ENCODE measurements at places on chromosomes 1 and 21.

DNA sequence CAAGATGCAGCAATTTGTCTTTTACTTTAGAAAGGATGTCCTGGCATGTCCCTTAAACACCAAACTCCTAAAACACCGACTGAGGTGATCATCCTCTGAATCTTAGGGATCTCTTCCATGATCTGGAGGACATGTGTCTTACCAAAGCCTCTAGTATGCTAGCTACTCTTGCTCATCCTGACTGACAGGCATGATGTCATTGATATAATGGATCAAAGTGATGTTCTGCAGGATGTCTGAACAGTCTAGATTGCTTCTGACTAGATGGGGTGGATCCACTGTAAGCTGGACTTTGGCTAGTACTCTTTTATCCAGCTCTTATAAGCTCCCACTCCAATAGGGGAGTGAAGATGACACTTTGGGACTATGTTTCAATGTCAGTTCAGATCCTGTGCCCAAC lies 11.3 kb upstream of the CGN start:
- DNase-seq = no peak

DNA sequence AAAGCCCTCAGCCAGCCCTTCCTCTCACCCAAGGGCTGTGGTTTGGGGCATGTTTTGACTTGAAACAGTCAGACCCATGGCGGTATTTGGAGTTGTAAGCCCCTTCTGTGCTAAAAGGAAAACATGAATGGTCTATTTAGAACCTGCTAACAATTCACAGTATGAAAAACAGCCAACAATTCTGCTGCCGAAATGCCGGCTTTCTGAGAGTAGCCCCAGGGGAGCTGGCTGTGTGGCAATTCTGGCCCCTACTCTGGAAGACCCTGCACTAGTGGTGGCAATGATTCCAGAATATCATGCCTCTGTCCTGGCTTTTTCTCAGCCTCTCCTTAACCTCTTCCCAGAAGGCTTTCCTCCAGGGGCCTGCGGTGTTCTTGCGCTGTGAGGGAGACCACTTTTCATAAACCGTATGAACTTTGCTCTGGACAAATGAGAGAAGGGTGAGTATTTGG lies 118.7 kb downstream of the EDEM3 start:
- no peak for DNase-seq

- no peak for DNase-seq
Measured at GRCh38 chr1:1318131-1318652, 6.3 kb downstream of the INTS11 start.

DNA sequence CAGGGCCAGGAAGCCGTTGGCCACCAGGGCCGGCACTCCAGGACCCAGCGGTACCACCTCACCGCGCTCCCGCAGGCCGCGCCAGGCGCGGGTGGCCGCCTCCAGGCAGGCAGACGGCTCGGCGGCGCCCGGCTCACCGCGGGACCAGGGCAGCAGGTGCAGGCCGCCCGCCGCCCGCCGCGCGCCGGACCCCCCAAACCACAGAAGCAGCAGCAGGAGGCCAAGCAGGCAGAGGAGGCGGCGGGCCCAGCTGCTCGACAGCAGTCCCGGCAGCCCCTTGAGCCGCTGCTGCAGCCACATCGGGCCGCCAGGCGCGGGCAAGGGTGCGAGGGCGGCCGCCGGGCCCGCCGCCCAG lies 312 bp downstream of the KIAA2013 start:
- no peak for DNase-seq

- no peak for DNase-seq
Measured at GRCh38 chr21:15247613-15248012, 182.8 kb upstream of the NRIP1 start.

DNA sequence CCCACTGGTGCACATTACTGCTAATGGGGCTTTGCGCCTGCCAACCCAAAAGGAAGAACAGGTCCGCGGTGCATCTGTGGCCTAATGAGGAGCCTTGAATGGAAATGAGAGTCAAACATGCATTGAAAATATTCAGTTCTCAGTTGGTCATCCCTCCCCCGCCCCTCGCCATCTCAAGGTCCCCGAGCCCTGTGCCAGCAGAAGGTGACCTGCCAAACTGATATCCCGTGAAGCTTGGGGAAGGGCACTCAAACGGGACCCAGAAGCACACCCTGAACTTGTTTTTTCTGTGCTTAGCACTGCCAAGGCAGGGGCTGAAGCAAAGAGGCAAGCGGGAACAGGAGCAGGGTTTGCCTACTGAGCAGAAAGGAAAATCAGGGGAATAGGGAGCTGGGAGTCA lies 67.9 kb upstream of the ZNF648 start:
- DNase-seq = no peak

GRCh38 chr1:37808369-37809319 lies 636 bp upstream of the YRDC start:
- DNase-seq = peak; percentile 13

DNA sequence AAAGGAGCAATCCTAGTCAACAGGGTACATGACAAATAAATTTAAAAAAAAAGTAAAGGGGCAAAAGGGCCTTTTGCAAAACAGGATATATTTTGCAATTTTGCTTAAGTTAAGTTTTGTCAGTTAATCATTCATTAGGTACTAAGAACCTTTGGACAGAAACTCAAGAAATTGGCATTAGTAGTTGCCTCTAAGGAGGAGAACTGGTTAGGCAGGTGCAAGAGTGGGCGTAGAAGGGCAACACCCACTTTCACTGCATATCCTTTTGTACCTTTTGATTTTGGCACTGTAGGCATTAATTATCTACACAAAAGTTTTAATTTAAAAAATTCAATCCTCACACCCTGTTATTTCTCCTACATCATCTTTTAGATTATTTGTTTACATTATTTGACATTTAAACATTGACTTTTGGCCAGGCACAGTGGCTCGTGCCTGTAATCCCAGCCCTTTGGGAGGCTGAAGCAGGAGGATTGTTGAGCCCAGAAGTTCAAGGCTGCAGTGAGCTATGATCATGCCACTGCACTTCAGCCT lies 4.3 kb downstream of the DDAH1 start:
- no peak for DNase-seq

DNA sequence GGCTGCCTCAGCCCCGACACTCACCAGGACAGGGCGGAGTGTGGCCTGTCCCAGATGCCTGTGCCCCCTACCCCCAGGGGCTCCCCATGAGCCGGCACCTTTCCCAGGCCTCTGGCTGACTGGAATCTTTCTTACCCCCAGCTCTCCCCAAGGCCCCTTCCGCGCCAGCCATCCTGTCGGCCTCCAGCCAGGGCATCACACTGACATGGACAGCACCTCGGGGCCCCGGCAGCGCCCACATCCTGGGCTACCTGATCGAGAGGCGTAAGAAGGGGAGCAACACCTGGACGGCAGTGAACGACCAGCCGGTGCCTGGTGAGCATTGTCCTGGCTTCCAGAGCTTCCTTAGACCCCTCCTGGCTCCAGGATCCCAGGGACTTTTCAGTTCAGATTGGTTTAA lies 26.5 kb downstream of the IGFN1 start:
- no peak for DNase-seq

DNA sequence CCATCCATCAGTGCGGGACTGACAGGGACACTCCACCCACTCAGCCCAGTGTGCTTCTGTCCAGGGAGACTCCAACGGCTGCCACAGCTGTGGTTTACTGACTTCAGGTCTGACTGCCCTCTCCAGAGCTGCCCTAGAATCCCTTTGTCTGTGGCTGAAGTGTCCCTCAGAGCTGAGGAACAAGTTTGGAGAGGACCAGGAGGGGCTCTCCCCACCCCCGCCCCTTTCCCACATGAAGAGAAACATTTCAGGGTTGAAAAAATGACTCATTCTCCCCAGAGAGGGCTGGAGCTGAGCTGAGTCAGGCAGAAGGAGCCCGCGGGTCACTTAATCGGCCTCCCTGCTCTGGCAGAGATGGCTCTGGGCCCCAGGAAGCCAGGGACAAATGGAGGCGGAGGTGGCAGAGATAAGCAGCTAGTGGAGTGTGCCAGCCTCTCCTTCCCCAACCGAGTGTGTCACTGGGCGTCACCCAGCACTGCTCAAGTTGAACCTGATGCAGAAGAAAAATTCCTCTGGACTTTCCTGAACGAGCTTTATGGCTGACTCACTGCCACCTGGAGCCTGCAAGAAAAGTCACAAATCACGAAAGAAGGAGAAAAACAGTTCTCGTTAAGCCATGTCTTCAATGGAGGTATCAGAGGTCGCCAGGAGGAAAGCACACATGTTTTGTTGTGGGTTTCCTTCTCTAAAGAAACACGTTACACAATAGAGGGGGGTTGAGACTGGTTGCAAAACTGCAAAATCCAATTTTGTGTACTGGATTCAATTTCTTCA lies 34.3 kb upstream of the ECE1 start:
- DNase-seq = peak; percentile 28

DNA sequence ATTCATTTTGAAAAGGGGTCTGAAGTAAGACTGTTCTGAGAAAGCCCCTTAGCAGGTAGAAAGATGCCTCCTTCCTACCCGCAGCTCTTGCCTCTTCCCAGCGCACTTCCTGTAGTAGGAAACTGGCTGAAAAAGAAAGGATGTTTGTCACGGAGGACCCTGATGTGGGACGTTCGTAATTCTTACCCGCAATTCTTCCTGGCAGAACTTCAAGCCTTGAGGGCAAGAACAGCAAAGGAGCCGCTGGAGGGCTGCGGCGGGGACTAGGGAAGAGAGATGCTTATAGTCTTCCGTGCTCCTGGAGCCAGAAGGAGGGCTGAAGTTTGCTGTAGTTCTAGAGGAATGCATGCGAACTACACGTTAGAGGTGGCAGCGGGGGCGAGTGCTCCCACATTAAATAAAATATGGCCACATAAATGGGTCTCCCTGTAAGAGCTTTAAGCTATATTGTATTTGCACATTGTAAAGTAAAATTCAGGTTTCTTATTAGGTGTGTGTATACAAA lies 6.3 kb downstream of the C1orf53 start:
- no peak for DNase-seq

GRCh38 chr1:36087233-36088123 lies 1.2 kb upstream of the ADPRS start:
- no peak for DNase-seq

DNA sequence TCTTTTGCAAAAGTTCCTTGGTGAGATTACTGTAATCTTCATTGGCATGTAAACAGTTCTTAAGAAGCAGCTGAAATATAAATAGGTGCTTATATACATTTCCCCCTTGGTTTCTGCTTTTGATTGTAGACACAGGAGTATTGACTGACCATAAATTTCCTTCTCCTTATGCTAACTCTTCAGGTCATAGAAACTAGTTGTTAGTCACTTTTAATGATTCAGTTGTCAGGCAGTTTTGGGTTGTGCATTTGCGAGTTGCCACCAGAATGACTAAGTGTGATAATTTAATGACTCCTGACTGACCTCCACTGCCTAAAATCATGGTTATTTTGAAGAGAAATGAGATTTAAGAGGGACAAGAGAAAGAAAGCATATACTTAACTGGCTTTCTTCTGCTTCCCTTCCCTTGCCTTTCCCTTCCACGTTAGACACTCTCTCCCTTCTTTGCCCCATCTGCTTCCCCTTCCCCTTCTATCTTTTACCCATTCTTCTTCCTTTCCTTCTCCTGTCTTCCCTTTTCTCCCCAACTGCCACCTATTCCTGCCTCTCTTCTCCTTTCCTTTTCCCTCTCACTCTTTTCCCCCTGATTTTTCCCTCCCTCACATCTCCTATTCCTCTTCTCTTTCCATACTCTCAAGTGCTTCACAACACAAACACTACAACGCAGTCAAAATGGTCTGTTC lies 12.3 kb downstream of the ZMPSTE24 start:
- no peak for DNase-seq

DNA sequence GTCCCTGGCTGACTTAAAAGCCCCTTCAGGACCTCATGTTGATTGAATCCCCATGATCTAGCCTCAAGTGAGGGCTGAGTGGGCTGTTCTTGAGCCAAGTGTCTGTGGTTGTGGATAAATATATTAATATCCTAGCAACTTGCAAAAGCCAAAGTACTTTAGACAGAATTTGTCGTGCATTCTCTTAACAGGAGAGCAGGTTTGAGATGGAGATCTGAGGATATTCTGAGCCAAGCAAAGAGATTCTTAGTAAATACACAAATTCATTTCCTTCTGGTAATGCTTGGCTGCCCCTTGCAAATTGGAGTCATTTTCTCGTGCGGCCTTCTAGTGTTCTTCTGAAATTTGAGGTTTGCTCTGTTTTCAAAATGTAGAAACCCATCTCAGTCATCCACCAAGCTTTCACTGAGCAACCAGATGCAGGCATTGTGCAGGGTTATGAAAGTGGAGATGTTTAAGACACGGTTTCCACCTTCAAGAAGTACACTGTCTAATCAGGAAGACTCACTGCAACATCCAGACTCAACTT lies 242.1 kb upstream of the JUN start:
- DNase-seq = no peak

DNA sequence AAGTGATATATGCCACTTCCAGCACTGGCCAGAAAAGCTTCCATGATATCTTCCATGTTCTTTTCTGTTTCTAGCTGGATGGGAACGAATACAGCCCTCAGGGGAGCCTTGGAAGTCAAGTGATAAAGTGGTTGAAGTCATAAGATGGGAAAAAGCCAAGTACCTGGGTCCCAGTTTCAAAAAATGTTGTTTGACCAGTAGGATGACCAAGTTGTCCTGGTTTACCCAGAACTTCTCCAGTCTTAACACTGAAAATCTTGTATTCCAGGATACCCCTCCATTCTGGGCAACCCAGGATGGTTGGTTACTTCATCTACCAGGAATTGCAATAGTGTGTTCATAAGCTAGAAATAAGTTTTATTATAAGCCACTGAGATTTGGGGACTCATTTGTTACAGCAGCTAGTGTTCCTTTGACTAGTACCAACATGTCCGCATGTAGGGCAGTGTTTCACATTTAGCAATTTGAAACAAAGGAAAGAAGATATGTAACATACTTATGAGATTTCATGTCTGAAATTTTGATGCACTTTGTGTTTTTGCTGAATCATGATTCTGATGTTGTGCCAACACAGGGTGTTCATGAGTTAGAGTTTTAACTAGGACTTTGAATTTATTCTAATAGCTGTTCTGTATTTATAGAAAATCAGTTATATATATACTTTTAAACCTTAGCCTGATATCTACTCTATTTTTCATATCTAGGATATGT lies 139.9 kb downstream of the TPR start:
- no peak for DNase-seq

GRCh38 chr1:22323846-22324504 lies 127.7 kb upstream of the ZBTB40 start:
- no peak for DNase-seq

GRCh38 chr1:114111731-114112641 lies 41.7 kb downstream of the SYT6 start:
- DNase-seq = no peak

DNA sequence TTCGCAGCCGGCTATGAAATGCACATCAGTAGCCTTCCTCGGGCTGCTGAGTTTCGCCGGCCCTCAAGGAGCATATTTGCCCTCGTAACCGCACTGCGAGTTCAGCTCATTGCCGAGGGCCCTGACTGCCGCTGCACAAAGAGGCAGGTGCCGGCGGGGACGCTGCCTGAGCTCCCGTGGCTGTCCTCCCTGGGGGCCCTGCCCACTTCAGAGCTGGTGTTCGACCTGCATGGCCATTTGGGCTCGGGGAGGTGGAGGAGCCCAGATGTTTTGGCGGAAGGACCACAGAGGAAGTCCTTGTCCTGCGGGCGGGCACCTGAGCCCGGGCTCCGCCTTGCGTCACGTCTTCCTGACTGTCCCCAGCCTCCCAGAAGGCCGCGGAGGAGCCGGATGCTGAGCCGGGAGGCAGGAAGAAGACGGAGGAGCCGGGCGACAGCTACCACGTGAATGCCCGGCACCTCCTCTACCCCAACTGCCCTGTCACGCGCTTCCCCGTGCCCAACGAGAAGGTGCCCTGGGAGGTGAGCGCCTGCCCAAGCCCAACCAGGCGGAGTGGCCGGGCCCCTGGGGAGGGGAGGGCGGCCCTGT lies 29.9 kb upstream of the LRRC3 start:
- DNase-seq = no peak
